Muscle of leg (tissue), 16 donors: ENCODE measurements at places on chromosomes 4 and X. TPM values are rescaled to one million over a fixed set of nuclear protein-coding genes. Genes with fewer than 3 reads are reported as not detected.

The IL21 gene
- total RNA-seq: not detected

The TLR1 gene
- total RNA-seq: 4.7 TPM

The SRPX gene
- total RNA-seq: 47.4 TPM

The EBP gene
- 23.3 TPM for total RNA-seq

The OPRPN gene
- not detected for total RNA-seq

The GRID2 gene
- total RNA-seq: 0.62 TPM

The KIAA1210 gene
- total RNA-seq: 0.18 TPM

The ZDHHC9 gene
- total RNA-seq: 19.9 TPM

The CFAP99 gene
- not detected for total RNA-seq

The TMEM35A gene
- 1.1 TPM for total RNA-seq

The PCDH19 gene
- total RNA-seq: 1.9 TPM

The RIPPLY1 gene
- total RNA-seq: 0.53 TPM

The CSAG3 gene
- not detected for total RNA-seq
